Ecto neural progenitor cell (in vitro differentiated cells): ENCODE measurements at places on chromosomes 13 and 19.

DNA sequence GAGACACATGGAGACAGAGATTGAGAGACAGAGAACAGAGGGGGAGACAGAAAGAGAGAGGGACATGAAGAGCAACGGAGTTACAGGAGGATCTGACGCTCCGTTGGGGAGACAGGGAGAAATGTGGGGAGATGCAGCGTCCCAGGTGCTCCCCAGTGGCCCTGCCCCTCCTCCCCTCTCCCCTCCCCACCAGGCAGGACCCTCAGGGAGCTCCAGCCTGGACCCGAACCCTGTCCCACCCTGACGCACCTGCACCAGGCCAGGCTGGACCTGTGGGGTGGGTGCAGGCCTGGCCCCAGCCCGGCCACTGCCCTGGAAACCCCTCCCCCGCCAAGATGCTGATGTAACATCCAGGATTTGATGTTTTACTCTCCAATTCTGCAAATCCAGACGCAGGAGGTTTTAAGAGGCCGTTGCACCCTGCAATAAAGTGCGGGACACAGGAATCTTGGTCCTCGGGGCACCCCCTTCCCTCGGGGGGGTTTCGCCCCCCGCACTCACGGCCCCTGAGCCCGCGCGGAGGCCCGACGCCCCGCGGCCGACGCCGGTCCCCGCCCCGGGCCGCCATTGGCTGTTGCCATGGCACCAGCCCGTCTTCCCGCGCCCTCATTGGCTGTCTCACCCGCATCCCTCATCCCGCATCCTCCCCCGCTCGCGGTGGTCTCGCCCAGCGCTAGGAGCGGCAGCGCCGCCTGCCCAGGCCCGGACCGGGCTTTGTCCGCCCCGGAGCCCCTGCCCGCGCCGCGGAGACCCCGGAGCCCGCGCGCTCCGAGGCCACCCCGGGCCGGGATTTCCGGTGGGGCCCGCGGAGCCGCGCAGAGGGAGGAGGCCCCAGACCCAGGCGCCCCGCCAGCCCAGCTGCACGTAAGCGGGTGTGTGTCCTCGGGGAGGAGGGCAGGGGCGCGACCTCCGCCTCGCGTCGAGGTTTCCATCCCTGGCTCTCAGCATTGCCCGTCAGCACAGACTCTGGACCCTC is at the start of gene APC2:
Gene APC2, plus strand, starts transcription at position 655 of the 976 bp plus-strand sequence. CDS start 2,881 bp downstream, outside the sequence.
- peak; percentile 92 for DNase-seq

DNA sequence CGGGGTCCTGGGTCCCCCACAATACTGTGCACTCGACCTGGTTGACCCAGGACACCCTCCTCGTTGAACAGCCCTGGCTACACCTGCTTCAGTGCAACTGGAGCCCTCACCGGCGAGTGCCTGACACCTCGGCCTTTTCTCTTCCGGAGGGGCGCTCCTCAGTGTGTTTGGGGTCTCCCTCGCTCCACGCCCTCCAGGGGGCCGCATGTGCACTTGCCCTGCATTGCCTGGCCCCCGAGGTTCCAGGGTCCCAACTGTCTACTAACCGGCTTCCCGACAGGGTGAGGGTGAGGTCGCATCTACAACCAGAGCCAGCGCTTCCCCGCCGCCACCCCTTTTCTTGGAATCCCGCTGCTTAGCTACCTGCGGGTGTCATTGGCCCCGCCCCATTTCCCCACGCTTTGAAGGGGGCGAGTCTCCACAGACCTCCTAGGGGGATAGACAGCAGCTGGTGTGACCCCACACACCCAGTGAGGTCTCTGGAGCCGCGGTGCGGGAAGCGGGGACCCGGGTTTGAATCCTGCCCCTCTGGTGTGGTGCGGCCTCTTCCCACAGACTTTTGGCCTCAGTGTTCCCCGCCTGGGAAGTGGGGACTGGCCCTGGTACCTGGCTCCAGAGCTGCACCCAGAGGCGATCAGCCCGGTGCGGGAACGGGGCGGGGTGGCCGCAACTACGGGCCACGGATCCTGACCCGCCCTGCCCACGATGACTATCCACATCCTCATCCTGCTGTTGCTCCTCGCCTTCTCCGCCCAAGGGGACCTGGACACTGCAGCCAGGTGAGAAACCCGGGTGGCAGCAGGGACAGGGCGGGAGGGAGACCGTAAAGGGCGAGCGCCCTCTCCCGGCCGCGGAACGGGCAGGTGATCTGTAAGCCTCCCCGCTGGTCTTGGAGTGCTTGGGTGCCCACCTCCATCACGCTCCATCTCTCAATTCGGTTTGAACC is at the start of gene ADM5:
Gene ADM5, plus strand, starts transcription at position 462 of the 946 bp plus-strand sequence. Its CDS starts 244 bp downstream, at position 706.
- DNase-seq: no peak

DNA sequence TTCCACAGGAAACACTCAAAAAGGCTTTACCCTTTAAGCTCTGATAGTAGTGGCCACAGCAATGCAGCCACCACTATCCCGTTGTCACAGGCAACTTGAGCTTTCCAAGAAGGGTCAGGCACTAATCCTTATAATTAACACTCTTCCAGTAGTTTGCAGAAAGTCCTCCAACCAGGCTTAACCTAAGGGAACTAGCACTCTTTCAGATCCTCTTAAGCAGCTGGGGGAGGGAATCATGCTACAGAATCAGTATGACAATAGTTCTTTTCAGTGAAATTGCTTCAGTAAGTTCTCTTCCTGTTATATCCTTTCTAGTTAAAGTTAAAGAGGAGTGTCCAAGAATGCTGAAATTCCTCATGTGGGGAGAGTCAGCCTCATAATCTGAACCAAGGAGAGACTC is 82.2 kb downstream of the TNFSF11 start:
- DNase-seq: no peak

- no peak for DNase-seq
These were observed 176.9 kb downstream of the TBC1D4 start for GRCh38 chr13:75305059-75305458.

DNA sequence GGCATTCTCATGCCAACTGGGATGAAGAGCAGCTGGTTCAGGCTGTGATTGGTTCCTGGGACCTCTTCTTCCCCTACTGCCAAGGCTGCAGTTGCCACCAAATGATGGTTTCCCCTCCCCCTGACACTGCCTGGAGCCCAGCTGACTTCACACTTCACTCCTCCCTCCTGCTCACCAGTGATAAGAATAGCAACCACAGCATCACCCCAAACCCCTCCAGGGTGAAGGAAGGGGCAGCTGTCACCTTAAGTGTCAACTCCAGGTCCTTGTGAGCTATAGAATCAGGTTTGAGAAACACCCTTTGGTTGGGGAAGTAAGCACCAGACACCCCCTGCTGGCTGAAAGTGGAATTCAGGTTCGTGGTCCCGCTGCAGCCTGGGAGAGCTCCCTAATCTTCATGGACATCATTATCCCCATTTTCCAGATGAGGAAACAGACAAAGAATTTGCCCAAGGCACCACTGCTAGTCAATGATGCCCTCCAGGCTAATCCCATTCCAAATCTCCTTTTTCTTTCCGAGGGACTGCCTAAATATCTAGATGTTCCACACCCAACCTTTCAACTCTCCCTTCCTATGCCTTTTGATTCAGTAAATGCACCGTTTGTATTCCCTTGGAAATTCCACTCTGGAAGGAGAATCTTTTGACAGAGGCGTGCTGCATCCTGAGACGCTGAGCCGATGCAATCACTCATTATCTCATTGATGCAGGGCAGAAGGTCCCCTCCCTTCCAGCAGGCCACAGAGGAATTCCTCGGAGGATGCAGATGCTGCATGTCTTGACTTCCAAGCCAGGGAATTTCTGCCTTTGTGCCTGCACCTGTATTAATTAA is 50.6 kb upstream of the UQCRFS1 start:
- peak; percentile 78 for DNase-seq

GRCh38 chr19:48496959-48497727 is 14.5 kb downstream of the LMTK3 start:
- no peak for DNase-seq

DNA sequence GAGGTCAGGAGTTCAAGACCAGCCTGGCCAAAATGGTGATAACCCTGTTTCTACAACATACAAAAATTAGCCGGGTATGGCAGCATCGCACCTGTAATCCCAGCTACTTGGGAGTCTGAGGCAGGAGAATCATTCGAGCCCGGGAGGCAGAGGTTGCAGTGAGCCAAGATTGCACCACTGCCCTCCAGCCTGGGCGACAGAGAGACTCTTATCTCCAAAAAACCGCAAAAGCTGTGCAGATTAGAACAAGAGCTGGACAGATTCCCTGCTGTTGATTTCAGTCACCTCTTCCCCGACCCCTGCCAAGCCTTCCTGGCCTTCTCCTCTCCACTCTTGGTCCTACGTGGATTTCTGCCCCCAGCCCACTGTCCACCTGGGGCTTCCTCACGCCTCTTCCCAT is 8.3 kb downstream of the CAMSAP3 start:
- DNase-seq: no peak

GRCh38 chr13:73451221-73452029 is 392.6 kb downstream of the KLF5 start:
- DNase-seq: no peak

DNA sequence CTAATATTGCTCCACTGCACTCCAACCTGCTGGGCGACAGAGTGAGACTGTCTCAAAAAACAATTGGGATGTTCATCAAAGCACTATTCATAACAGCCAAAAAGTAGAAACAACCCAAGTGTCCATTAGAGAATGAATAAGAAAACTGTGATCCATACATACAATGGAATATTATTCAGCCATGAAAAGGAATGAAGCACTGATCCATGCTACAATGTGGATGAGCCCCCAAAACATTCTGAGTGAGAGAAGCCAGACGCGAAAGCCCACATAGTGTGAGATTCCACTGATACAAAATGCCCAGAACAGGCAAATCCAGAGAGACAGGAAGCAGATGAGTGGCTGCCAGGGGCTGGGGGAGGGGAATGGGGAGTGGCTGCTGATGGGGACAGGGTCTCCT is 16.0 kb downstream of the KLF2 start:
- DNase-seq: no peak

DNA sequence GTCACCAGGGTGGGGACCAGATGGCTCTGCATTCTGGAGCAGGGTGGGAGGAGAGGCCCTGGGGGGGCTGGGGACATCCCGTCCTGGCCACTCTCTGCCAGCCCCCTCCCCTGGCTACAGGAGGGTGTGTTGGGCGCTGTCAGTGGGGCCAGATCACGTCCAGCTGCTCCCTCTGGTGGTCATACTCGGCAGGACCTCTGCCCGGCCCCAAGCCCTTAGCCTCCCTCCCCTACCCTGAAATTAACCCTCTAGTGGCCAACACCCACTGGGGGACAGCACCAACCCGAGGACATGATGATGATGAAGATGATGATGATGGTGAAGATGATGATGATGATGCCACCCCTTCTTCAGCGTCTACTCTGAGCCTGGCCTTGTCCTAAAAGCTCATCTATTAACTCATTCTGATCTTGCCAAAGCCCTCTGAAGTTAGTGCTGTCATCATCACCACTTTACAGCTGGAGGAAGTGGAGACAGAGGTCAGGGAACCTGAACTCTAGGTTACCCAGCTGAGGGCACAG is 590 bp upstream of the LGI4 start:
- DNase-seq: peak; percentile 93
